ENCODE measurements at places on chromosomes 2 and 18.

GRCh38 chr2:217857624-217858506 is 144.9 kb downstream of the TNS1 start:
- no peak for DNase-seq

GRCh38 chr2:132373391-132374135 is 43.0 kb upstream of the GPR39 start:
- DNase-seq: no peak

DNA sequence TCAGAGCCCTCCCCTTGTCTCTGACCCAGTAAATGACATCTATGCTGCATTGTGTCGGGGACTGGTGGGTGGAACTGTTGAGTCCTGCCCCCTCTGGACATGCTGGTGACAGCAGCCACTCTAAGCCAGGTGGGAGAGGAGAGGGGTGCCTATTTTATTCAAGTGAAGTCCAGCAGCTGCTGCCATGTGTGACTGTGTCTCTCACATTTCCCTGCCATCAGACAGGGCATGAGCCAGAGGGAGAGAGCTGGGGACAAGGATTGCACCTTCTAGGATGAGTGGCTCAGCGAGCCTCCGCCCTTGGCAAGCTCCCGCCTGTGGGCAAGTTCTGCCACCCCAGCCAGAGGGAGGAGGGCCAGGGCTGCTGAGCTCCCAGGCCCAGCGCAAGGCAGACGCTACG is 13.7 kb downstream of the NGEF start:
- DNase-seq: no peak

DNA sequence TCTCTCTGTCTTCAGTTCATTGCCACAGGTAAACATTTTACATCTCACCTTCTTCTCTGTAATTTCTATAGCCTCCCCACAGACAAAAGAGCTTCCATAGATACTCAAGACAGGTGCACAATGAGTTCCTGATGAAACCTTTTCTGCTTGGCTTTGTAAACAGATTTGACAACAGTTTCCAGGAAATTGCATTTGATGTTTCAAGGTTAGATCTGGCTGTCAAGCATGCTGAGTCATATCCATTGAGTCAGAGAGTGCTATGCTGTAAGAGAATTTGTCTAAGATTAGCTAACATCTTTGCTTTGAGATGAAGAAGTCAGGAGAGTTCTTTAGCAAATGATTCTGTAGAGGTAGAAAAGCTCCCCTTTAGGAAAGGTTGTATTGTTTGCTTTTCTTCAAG is 40.6 kb upstream of the MAP2 start:
- DNase-seq: no peak

- no peak for DNase-seq
These were observed 124.4 kb downstream of the GRB14 start for GRCh38 chr2:164496881-164497280.

GRCh38 chr2:189521699-189522434 is 58.7 kb downstream of the SLC40A1 start:
- no peak for DNase-seq

- no peak for DNase-seq
These were observed 77.5 kb upstream of the PAPOLG start for GRCh38 chr2:60678551-60678950.

DNA sequence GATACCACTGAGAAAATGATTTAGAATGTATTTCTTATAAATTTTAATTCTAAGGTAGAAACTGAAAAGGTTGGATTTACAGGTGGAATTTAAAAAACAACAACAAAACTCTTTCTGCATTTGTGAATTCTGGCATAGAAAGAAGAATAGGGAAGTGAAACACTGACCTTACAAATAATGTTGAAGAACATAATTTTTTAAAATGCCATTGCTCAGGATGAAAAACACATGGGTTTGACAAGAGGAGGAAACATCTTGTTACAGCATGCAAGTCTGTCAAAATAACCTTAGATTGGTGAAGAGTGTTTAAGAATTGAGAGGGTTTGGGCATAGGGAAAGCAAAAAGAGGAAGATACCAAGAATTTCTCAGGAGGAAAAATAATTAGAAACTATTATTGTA is 184.3 kb downstream of the UBE2E3 start:
- DNase-seq: no peak

DNA sequence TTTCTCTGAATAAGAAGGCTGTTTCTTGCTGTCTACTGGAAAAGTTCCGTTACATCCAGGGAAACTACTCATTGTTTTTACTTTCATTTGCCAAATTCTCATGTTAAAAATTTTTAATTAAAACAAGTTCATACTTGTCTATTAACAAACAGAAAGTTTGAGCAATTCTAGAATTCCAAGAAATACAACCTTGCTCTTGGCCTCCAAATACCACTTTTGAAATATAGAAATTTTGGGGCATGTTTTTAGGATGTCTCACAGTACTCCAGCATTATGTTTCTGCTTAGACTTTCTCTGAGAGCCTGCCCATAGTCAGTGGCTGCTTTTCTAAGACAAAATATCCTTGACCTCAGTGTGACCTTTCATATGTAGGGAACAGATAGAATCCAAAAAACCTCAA is 228.7 kb upstream of the RND3 start:
- DNase-seq: no peak

- no peak for DNase-seq
These were observed 29.3 kb downstream of the TRAPPC12 start for GRCh38 chr2:3408781-3409180.

DNA sequence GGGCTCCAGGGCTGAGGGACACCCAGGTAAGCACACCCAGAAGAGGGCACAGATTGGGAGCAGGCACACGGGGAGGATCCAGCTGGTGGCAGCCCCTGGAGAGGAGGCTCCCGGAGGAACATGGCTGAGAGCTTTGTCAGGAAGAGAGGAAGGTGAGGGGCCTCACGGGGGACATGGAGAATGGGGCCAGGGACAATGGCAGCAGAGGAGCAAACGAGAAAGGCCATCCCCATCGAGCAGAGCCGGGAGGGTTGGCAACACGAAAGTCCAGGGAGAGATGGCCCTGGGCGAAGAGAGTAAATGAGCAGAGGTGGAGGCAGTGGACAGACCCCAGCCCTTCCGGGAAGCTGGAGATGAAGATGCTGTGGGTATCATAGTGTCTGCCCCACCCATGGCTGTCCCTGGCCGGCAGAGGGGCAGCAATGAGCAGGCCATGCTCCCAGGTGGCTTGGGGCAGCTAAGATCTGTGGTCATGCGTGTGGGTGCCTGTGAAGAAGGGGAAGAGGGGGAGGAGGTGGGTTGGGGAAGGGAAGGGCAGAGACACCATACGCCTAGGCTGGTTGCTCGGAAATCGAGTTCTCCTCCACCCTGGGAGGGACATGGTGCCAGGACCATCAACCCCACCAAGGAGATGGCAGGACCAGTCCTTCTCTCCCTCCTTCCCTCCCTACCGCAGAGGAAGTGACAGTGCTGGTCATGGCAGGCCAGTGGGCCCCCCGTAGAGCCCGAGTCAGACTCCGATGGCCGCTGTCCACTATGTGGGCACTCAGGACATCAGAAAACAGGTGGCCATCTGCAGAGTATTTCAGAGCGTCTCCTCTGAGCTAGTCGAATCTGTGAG is 191.7 kb downstream of the NDUFA10 start:
- no peak for DNase-seq

GRCh38 chr2:85566265-85566664 is 5.0 kb upstream of the GGCX start:
- no peak for DNase-seq

DNA sequence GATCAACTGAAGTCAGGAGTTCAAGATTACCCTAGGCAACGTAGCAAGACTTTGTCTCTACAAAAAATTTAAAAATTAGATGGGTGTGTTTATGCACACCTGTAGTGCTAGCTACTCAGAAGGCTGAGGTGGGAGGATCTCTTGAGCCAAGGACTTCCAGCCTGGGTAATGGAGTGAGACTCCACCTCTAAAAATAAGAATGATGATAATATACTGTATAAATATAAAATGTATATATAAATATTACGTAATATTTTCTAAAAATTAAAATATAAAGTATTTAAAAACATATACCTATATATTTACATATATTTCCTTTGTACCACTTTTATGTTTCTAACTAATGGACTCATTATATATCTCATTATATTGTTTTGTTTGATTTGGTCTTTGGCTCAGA is 409.5 kb upstream of the REG3G start:
- DNase-seq: no peak

GRCh38 chr2:158060835-158061435 is 40.7 kb upstream of the UPP2 start:
- no peak for DNase-seq

- no peak for DNase-seq
These were observed 84.2 kb downstream of the ARL4C start for GRCh38 chr2:234412726-234413125.

- peak; percentile 72 for DNase-seq
These were observed 6.3 kb downstream of the ANKRD53 start for GRCh38 chr2:70984576-70985282.

GRCh38 chr2:189673661-189674373 is 653 bp upstream of the ANKAR start:
- no peak for DNase-seq

- DNase-seq: no peak
These were observed 7.4 kb upstream of the MOB1A start for GRCh38 chr2:74186038-74186437.

DNA sequence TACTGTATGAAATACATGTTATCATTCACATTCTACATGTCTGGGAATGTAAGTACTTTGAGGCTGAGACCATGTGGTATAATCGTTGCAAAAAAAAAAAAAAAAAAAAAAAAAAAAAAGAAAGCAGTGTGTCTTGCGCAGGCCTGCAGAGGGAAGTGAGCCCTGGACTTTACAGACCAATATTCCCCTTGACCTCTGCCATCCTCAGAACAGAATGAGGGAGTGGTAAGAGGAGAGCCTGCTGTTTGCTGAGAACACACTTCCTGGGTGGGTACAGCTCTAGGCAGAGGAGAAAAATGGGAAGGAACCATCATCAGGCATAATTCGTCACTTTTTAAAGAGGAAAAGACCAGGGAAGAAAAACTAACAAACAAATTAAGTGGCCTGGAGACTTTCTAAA is 28.8 kb upstream of the TBC1D8 start:
- no peak for DNase-seq

GRCh38 chr18:5640939-5641338 is 97.1 kb upstream of the EPB41L3 start:
- DNase-seq: no peak

DNA sequence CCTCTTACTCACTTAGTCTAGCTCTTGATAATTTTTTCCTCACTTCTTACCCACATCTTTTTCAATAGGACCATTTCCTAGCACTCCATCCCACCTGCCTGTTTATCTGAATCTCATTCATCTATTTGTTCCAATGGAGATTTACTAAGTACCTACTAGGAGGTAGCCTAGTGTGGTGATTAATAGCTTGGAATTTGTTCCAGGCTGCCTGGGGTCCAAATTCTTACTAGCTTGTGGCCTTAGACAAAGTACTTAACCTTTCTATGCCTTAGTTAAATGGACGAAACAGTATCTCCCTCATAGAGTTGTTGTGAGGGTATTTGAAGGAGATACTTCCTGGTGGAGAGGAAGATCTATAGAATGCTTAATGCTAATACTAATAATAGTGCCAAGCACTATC is 42.9 kb upstream of the SERTAD2 start:
- DNase-seq: no peak

- DNase-seq: no peak
These were observed 101.3 kb downstream of the INHBB start for GRCh38 chr2:120447127-120447785.

- DNase-seq: no peak
These were observed 66.5 kb downstream of the GLI2 start for GRCh38 chr2:120802158-120802557.

GRCh38 chr2:46589356-46589755 is 110.0 kb downstream of the TMEM247 start:
- DNase-seq: no peak

- DNase-seq: no peak
These were observed 107.5 kb downstream of the MSTN start for GRCh38 chr2:189954989-189955388.

DNA sequence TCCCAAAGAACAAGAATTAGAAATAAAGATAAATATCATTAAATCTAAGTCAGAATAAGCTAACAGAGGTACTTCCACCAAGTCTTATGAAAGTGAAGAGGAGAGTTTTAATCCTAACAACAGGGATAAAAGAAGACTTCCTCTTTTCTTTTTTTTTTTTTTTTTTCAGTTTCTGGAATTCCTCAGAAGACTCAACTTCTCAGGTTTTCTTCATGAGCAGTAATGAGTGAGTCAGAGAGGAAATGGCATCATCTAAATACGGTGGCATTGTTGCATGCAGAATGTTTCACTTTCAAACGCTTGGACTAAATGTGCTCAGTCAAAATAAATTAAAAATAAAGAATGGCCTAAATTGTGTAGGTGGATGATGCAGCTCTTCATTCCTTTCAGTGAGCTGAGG is 45.6 kb upstream of the ARHGAP15 start:
- DNase-seq: no peak

GRCh38 chr18:11850821-11851145 is 430 bp upstream of the CHMP1B start:
- DNase-seq: no peak

DNA sequence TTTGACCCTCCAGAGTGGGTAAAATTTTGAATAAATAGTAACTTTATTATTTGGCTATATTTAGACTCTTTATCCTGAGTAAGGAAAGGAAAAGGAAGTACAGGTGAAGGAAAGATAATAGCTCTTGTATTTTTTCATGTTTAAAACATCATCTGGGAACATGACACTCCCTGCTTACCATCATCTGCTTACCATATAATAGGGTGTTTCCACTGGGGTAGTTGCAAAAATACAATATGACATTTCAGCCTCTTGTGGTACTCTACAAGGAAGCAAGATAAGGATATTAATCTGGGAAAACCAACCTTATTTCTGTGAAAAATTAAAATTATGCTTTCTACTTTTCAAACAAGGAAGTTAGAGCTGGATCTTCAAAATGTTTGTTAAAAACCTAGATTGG is 9.9 kb downstream of the RELCH start:
- DNase-seq: no peak

DNA sequence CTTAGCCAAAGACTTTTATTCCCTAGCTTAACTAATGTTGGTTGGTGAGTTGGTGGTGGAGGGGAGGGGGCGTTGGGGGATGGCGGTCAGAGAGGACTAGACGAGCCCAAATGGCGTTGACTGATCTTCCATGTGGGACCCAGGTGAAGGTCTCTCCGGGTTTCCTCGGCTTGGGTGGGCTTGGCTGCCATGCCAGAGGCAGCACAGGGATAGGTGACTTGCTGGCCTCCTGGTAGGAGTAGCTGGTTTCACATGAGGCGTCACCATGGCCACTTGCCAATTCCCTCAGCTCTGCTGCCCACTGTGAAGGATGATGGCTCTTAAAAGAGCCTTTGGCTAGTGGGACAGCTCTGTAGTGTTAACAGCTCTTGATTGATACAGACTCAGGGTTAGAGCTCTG is 1337.0 kb upstream of the FAM98A start:
- DNase-seq: no peak

- DNase-seq: no peak
These were observed 184.1 kb downstream of the CALCRL start for GRCh38 chr2:187263675-187264560.
